ENCODE measurements at places on chromosomes 3 and 15.

DNA sequence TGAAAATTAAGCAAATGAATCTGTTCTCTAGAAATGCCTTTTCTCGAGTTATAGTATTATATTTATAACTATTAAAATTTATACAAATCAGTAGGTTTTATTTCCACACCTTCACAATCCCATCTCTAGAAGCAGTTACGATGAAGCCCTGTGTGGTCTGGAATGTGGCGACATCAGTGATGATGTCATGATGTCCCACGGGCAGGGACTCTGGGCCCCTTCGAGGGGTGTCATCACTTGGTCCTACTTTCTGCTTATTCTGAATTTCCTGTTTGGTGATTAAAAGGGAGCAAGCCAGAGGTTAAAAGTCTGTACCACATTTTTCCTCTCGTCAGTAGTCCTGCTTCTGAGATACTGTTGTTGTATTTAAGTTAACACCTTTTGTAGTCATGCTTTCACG lies 67.4 kb downstream of the PIK3R4 start:
- DNase-seq = no peak

- no peak for DNase-seq
Observed at GRCh38 chr3:25153561-25153960, 274.5 kb upstream of the RARB start.

DNA sequence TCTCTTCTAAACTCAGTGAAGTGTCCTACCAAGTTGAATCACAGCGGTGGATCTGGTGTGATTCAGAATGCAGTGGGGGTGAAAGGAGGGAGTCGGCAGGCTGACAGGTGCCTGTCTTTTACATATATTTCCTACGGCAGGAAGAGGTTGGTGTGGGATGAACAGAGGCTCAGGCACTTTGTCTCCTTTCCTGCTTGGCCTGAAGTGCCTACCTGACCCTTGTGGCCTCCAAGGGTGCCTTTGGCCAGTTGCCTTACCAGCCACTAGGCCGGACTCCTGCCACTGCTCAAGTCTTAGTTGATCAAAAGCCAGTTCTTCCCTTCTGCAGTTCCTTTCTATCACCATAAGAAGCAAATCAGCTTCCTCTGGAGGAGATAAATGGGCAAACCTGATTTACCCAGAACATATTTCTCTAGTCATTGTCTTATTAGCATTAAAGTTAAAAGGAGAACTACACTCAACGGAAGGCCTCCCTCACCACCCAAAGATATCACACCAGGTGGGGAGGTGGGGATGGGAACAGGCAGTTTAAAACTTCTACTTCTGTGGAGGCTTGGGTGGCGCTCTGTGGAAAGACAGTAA lies 52.1 kb downstream of the CRTC3 start:
- DNase-seq = no peak

- no peak for DNase-seq
Observed at GRCh38 chr15:53872410-53872809, 105.8 kb upstream of the UNC13C start.

DNA sequence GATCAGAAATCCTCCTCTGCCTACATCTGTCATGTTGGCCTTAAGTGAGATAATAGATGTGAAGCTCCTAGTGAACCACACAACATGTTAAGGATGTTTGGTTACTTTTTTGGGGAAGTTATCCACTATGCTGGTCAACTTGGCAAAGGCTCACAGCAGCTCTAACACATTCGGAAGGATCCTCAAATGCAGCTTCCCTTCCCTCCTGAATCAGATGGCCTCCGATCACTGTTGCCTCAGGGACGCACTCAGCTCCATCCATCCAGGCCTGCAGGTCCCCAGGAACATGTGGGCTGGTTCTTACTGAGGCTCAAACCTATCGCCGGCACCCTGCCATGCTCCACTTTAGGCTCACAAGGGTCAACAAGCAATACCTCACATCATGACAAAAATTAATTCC lies 67.9 kb downstream of the CORO2B start:
- DNase-seq = no peak

- no peak for DNase-seq
Observed at GRCh38 chr15:94353488-94353820, 122.1 kb downstream of the MCTP2 start.

DNA sequence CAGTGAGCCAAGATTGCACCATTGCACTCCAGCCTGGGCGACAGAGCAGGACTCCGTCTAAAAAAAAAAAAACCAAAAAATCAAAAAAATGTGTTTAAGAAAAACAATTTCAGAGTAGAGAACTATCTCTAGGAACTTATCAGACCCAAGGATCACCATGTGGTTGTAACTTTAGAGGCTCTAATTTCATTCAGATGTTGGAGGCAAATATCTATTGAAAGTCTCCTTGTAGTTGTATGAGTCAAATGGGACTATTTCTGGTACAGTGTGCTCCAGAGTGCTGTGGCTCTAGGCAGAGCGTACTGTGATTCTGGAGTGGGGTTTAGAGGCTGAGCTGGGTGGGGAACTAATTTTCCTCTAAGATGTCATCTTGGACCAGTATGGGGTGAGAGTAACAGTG lies 398.7 kb downstream of the SHQ1 start:
- no peak for DNase-seq

GRCh38 chr3:73685061-73685460 lies 60.3 kb upstream of the PDZRN3 start:
- DNase-seq = no peak

DNA sequence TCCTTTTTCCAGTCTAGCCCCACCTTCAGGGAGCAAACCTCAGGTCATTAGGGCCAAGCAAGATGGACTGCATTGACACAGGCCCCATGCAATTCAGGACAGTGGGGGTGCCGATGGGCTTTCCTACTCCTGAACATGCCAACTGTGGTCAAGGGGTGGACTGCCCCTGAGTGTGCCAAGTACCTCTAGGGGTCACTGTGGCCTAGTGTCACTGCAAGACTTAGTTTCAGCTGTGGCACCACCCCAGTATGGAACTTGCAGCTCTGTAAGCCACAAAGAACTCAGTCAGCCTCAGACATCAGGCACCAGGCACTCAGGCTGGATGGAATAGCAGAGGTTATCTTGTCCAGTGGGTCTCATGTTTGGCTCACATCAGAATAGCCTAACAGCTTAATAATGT lies 32.3 kb downstream of the EXOG start:
- DNase-seq = no peak

DNA sequence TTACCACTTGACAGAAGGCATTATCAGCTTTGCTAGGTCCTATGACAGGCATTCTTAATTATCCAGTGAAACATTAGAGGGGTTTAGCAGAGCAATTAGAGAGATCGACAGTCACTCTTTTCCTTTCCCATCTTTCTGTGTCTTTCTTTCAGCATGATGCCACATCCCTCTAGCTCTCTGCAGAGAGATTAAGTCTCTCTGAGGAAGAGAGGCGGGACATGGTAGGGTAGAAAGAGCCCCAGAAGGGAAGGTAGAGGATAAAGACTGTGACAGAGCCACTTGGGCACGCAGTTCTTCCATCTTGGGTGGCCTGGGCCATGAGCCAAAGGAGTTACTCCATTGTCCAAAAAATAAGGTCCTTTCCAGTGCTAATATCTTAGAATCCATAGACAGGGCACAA lies 55.8 kb downstream of the HHLA2 start:
- no peak for DNase-seq

- DNase-seq = no peak
Observed at GRCh38 chr3:153274561-153274960, 112.5 kb downstream of the RAP2B start.

DNA sequence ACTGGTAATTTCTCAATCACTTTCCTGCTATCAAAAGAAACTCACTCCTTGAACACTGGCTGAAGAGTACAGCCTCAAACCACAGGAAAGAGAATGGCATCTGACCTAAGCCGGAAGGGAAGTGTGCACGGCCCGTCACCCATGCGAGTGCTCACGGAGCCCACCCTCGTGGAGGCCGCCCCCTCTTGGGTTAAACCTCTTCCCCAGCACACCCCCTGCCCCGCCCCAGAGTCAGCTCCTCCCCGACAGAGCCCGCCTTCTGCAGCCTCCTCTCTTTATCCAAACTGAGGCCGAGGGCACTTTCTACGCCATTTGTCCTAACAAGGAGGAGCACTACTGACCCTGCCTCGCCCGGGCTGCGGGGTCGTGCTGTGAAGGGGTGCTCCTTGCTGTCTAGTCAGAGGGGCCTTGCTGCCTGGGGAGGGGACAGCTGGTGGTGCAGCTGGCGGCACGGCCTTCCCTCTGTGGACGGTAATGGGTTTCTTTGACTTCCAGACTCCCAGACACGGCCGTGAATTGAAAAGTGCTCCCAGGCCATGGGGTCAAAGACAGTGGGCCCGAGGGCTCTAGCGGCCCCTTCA lies 137.7 kb downstream of the NSMCE3 start:
- no peak for DNase-seq

DNA sequence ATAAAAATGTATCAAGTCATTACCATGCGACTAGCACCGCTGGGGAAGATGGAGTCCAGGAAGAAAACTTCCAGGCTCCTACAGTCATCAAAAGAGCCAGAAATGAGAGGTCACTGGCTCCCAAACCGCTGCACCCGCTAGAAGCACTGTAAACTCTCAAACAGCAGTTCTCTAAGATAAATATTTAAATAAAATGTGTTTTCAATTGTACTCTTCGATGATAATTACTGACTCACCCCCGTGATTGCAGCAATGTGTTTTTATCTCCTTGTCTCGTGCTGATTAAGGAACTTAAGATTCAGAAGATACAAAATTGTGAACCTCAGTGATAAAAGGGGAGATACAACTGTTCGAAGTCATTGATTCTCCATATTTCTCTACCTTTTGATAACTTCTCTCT lies 45.8 kb upstream of the FOXP1 start:
- no peak for DNase-seq

GRCh38 chr3:108044699-108045098 lies 46.1 kb downstream of the CD47 start:
- no peak for DNase-seq

DNA sequence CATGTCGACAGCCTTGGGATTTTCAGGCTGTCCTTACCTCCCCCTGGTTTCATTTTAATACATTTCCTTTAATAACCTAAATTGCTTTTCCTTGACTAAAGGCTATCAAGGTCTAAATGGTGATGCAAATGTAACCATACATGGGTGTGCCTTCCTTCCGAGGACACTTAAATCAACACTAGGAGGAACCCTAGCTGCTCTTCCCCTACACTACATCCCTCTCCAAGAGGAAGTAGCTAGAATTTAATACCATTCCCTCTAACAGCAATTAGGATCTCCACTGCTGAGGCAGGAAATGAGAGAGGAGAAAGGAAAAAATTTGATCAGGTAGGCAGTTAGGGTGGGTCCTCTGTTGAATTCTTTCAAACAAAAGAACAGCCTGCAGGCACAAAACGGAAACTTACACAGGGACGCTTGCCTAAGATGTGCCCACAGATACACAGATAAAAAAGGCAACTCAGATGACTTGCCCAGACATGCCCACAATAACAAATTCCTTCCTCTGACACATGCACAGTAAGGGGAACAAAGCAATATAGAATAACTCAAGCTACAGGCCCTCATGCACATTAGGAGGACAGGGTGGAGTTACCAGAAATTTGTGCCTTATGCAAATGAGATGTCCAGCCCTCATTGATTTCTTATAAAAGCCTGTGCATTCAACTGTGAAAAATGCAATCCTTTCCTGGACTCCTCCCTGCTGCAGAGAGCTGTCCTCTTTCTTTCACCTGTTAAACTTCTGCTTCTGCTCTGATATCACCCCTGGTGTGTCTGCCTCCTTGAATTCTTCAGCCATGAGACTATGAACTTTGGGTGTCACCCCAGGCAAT lies 1024.4 kb upstream of the CADM2 start:
- no peak for DNase-seq

DNA sequence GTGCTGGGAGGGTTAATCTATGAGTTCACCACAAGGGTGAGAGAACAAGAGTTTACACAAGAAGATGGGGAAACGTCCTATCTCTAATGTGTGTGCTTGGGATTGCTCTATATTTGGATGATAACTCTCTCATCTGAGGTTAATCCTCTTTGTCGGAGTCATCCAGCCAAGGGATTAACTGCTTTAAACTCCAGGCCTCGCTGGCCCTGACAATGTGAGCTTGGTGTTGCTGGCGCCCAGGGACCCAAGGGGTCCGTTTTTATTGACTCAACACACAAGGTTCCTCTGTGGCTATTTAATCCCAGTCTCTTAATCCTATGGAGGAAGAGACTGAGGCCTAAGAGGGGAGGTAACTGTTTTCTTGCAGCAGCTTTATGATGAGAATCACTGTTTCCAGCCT lies 14.2 kb downstream of the SV2B start:
- DNase-seq = no peak

- no peak for DNase-seq
Observed at GRCh38 chr3:40714771-40715345, 190.1 kb downstream of the ZNF621 start.

DNA sequence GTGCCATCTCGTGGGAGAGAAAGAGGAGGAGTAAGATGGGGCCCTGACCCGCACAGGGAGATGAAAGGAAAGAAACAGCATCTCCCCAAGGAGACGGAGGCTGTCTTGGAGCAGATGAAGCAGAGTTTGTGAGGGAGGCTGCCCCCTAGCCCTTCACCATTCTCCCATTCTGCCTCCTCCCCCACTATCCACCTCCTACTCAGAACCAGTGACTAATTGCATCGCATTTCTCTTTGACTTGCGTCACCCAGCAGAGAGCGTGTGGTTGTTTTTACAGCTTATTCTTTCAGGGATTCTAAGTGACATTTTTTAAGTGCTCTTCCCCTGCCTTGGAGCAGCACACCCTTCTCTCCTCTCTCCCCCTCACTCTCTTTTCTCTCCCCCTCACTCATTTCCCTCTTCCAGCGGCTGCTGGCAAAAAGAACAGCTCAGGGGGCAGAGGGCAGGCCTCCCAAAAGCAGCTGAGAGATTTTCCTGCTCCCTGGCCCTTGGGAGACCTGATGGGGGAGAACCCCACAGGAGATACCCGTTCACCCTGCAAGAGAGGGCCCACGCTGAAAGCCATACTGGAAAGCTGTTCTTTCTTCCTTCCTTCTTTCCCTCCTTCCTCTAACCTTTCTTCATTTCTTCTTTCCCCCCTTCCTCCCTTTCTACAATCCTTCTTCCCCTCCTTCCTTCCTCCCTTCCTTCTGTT lies 91.8 kb downstream of the MRPL46 start:
- no peak for DNase-seq

- DNase-seq = no peak
Observed at GRCh38 chr3:27171113-27171512, 198.1 kb downstream of the NEK10 start.

DNA sequence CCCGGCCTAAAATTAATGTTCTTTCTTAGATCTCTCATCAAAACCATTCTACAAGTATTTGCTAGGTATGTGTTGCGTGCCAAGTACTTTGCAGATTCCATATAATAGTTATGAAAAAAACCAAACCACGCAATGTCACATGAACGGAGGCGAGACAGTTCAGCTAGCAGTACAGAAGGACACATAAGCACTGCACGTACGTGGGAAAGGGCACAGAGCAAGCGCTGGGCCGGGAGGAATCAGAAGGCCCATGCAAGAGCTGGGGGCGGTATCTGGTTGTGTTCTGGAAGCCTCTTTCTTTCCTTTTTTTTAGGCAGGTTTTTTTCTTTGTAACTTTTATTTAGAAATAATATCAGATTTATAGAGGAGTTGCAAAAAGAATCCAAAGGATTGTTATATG lies 11.3 kb downstream of the PDIA5 start:
- DNase-seq = no peak

DNA sequence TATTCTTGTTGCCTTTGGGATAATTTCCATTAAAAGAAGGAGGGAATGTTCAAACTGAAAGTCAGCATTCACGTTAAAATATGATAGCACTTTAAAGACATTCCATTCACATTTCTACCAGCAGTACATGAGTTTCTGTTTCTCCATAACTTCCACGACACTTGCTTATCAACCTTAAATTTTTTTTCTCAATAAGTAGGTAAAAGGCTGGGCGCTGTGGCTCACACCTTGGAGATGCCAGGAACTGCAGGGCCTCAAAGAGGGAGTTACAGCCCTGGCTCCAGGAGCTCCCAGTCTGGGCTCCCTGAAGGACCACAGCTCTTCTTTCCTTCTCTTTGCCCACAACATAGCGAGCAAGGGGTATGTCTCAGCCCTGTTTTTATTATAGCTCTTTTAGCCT lies 42.9 kb upstream of the PRR23C start:
- DNase-seq = no peak

All from CD8-positive, alpha-beta T cell (primary cell).